Central memory CD4-positive, alpha-beta T cell (primary cell): ENCODE measurements at places on chromosomes 2 and 18.

DNA sequence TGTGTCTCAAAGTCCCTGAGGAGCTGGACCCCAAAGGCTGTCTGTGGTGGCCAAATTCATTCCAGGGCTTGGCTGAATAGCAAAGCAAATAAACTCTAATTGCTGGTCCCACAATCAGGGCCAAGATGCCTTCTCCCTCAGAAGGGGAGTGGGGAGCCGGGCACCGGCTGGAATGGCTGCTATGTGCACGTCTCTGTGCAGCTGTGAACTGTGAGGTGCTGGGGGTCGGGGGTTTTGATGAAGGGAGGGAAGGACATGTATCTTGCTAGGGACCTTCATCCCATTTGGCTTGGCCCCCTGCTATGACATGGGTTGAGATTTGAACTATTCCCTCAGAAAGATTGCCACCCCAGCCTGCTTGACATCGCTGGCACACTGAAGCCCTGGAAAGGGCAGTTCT is 60.4 kb downstream of the CIB4 start:
- no peak for DNase-seq

- DNase-seq, result no peak
Measured at GRCh38 chr2:195411219-195411687, 245.8 kb upstream of the SLC39A10 start.

GRCh38 chr2:70044290-70045040 is 42.8 kb upstream of the PCBP1 start:
- no peak for DNase-seq

DNA sequence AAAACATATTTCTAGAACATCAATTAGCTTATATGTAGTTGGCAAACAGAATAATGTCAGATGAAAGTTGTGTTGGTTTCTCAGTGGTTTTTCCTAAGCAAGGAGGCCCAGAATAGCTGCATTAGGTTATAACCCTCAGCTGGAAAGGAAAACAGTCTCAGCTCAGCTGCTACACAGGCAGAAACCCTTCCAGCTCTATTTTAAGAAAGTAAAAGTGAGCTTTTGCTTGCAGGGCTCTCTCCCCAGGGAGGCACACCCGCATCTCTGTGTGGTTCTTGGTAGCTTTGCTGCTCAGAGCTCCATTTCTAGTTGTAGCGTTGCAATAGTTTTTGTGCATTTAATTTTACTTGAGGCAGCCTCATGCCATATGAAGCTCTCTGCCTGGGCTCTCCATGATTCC is 54.6 kb downstream of the PIKFYVE start:
- DNase-seq, result no peak

- no peak for DNase-seq
Measured at GRCh38 chr2:188345020-188345419, 53.3 kb downstream of the GULP1 start.

GRCh38 chr2:181465676-181466375 is 8.6 kb downstream of the ITGA4 start:
- DNase-seq, result no peak

DNA sequence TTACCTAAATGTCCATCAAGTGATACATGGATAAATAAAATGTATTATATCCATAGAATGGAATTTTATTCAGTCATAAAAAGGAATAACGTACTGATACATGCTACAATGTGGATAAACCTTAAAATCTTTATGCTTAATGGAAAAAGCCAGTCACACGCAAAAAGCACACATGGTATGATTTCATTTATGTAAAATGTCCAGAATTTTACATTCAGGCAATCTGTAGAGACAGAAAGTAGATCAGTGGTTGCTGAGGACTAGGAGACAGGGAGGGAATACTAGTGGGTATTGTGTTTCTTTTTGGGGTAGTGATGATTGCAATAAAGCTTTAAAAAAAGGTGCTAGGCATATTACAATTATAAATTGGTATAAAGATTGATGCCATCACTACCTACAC is 30.7 kb upstream of the CD302 start:
- no peak for DNase-seq

- no peak for DNase-seq
Measured at GRCh38 chr18:74870950-74871349, 273.3 kb downstream of the ZNF407 start.

DNA sequence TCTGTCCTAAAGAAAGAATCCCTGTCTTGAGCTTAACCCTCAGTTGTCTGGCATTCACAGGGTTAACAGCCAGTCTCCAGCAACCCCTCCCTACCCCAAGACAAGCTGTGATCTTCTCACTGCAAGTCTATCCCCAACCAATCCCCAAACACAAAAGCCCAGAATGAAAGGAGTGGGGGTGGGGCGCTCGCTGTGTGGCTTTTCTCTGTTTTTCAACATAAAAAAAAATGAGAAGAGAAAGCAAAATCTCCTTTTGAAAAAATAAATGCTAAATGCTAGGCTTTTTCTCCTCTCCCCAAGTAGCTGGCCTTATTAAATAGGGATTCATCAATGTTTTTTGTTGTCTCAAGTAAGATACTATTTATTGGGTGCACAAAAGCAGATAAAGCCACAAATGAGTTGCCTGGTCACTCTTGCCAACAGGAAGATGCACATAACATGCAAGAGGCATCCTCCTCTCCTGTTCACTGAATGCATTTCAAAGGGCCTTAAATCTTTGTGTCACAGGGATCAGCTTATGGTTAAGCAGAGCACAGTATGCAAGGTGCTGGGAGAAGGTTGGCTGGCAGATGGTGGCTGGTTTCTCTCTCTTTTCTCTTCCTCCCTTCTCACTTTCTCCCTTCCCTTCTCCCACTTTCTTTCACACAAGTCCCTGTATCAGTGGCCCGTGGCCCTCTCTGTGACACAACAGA is 225.6 kb downstream of the CMPK2 start:
- DNase-seq, result no peak

DNA sequence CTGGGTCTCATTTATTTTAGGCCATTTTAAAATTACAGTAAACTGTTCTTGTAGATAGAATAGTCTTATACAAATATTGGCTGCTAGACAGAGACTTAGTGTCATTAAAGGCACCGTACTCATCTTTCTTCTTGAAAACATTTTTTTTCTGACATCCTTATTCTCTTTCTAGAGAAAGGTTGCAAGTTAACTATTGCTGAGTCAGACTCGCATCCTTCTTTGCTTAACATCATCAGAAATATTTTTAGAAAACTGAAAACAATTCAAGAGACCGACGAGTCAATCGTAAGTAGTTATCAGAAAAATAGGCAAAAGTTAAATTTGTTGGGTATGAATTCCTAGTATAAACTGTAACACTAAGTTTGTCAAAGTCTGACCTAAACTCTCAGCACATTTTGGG is 72.2 kb downstream of the HNMT start:
- no peak for DNase-seq

DNA sequence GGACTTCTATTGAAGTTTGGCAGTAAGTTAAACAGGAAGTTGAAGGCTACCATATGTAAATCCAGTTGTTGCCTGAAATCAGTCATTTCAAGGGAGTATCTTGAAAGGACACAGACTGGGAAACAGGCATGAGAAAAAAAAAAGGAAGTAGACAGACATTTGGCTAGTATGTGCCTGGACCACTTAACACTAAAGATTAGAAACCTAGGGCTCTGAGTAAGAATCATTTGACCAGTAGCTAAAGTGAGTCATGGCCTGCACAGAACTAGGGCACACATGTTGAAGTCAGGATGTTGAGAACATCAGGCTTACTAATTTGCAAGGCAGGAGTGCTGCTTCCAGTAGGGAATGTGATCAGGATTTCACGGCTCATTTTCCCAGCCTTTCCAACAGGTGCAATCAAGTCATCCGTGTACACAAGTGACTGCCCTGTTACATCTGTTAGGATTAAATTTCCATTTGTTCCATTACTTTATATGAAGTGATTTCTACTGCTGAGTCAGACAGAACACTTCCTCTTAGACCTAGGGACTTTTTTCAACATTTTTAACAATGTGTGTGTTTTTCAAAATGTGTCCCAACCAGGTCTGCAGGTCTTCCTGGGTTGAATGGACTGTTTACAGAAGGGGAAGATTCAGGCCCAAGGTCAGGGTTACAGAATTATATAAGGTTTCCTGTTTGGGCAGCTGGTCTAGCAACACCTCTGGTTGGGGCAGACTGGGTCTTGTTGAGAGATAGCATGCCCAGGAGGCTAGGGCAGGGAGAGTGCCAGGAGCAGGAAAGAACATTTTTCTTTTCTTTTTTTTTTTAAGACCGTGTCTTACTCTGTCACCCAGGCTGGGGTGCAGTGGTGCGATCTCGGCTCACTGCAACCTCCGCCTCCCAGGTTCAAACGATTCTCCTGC is 145.6 kb downstream of the TGIF1 start:
- DNase-seq, result peak; percentile 27

DNA sequence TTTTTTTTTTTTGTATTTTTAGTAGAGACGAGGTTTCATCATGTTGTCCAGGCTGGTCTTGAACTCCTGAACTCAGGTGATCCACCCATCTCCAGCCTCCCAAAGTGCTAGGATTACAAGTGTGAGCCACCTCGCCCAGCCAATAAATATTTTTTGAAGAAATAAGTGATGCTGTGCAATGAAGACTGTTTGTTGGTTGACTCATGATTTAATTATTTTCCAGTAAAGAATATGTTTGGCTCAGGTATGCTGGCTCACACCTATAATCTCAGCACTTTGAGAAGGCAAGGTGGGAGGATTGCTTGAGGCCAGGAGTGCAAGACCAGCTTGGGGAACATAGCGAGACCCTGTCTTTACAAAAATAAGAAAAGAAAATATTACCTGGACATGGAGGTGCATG is 41.8 kb upstream of the LPIN2 start:
- DNase-seq, result no peak

DNA sequence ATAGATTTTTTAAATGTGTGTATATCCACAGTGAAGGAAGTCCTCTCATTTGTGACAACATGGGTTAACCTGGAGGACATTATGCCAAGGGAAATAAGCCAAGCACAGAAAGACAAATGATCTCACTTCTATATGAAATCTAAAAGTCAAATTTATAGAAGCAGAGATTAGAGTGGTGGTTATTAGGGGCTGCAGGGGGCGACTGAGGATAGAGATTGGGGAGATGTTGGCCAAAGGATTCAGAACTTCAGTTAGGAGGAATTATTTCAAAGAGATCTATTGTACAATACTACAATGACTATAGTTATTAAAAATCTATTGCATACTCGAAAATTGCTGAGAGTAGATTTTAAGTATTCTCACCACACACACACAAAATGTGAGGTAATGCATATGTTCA is 252.4 kb upstream of the SLC39A10 start:
- no peak for DNase-seq

- no peak for DNase-seq
Measured at GRCh38 chr2:20633794-20634506, 16.9 kb downstream of the HS1BP3 start.

DNA sequence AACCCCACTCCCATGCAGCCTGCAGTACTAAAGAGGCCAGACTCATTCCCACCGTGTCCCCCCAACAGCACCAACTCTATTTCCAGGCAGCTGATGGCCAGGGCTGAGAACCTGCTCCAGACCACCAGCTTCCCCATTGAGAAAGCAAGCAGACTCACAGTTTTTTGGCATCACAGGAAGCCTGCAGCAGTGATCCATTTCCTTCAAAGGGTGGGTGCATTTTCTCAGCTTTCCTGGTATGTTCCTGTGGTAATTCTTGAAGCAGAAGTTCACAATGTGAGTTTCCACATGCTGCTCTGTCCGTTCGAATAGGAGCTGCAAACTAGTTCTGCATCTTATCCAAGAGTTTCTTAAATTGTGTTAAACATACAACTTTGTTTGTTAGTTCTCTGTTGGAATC is 1249.6 kb upstream of the FAM98A start:
- no peak for DNase-seq

DNA sequence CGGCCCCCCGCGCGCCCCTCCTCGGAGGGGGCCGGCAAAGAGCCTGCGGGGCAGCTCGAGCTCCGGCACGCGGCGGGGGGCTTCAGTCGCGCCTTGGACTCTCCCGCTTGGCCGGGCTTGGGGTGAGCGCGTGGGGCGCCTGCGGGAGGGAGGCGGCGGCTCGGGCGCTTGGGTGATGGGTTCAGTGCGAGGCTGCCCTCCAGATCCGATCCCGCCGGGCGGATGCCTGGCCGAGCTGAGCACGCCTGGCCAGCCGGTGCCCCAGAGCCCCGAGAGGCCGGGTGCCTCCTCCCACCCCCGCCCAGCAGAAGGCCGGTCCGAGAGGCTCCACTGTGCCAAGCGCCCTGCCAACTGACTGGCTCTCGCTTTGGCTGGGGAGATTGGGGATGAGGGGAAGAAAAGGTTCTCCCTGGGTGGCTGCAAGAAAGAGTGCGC is 273 bp upstream of the NXPH2 start:
- no peak for DNase-seq

DNA sequence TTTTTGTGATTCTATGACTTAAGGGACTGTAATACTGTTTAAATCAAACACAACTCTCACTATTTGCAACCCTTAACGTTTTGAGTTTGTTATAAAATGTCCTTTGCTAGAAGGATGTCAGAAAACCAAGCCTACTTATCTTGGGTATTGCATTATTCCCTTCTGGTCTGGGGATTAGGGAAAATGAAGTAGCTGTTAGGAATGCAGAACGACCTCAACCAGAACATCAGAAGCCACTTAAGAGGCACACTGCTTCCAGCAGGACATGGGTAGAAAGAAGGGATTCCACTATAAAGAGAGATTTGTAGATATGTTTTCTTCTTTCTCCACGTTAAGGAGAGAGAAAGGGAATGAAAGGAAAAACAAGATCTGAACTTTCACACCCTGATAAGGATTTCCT is 101.2 kb downstream of the SETBP1 start:
- DNase-seq, result no peak
